Activated T-helper 1 cell treated with Interleukin-2 at 50 U/mL for 16 hours (primary cell): ENCODE measurements at places on chromosomes 4 and X.

DNA sequence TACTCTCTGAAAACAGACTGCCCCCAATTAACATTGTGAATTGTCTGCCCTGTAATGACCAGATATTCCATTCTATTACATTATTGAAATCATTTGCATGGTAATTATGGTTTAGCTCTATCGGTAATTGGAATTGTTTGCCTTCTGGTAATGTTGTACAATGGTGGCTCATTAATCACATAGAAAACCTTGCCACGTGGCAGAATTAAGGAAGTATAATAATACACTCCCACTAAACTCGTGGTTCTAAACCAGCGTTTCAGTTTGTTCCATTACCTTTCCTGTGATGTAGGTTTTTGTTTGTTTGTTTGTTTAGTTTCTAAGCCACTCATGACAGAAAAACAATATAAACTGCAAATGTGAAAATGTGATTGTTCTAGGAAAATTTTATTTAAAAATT lies 45.1 kb upstream of the TAPT1 start:
- DNase-seq: no peak

- DNase-seq: no peak
These were observed 299.0 kb downstream of the NR3C2 start for GRCh38 chr4:148143174-148143573.

DNA sequence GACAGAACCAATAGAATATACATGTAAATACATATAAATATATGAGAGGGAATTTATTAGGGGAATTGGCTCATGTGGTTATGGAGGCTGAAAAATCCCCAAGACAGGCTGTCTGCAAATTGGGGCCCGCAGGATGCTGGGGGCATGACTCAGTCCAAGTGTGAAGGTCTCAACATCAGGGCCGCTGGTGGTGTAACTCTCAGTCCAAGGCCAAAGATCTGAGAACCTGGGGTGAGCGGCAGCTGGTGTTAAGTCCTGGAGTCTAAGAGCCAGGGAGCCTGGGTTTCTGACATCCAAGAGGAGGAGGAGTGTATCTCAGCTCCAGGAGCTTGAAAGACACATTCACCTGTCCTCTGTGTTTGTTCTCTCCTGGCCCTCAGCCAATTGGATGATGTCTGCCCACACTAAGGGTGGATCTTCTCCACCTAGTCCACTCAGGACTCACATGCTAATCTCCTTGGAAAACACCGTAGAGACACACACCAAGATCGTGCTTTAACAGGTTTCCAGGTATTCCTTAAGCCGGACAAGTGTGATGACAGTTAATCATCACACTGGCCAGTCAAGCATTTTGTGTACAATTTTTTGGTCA lies 28.9 kb downstream of the TIGD2 start:
- no peak for DNase-seq

DNA sequence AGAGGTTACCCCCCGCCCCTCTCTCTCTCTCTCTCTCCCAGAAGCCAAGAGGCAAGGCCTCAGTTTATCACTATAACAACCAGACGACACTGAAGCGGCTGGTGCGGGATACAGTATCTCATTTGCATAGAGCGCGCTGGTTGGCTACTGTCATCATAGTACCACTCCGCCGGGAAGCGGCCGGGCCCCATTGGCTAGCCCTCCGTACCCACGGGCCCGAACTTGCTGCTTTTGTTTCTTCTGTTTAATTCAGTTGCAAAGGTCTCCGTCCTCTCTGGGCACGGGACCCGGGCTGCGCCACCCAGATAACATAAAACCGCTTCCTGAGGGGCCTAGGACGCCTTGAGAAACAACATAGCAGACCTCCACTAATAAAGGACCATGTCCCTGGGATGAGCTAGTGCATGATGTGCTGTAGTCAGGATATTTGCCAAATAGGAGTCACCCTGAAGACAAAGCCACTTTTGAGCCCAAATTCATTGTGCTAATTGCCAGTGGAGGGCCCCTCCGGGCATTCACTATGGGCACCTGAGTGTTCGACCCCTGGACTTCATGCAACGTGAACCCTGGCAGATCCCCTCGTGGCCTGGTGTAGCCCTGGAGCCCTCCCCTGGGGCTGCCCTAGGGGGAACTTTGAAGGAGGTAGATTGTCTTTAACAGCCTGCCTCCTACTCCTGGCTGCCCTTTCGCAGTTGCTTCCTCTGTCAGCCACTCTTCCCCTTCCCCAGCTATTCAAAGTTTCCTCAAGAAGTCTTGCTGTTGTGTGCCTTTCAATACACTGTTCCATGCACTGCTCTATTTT lies at the start of gene PCYT1B:
TSS of gene PCYT1B (minus strand) at position 91 of the 802 bp plus-strand sequence. CDS start 242 bp downstream, outside the sequence.
- peak; percentile 17 for DNase-seq

GRCh38 chr4:16443504-16444088 lies 217.3 kb upstream of the TAPT1 start:
- DNase-seq: no peak

DNA sequence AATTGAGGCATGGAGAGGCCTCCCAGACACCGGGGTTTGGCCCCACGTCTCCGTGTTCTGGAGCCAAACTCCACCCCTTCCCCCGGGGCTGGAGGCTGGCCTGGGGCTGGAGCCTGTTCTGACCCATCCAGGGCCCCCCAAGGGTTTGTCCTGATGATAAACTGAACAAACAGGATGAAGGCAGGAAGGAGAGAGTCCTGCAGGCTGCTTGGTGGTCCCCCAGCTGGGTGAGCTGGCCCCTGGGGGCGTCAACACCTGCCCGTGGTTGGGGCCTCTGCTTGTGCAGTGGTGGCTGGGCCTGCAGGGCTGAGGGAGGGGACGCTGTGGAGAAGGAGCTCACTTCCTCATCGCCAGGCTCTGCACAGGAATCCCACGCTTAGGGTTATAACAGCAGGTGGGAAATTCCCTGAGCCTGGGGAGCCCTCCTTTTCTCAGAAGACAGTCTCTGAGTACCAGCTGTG lies 2.3 kb downstream of the SH3TC1 start:
- DNase-seq: no peak

DNA sequence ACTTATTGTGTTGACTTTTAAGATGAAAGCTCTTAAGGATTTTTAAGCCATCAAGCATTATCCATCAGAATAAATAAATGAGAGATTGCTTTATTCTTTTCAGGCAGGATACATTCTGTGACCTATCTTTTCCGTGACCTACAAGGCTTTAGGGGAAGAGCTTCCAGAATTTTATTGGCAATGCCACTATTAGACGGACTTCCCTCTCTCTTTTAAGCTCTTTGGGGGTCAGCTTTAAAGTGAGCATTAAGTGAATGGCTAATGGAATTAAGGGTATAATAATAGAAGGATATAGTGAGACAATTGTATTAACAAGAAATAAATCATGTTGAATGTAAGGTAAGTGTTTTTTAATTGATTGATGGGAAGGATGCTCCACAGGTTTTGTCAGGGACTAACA lies 273.7 kb downstream of the GPAT3 start:
- DNase-seq: no peak

DNA sequence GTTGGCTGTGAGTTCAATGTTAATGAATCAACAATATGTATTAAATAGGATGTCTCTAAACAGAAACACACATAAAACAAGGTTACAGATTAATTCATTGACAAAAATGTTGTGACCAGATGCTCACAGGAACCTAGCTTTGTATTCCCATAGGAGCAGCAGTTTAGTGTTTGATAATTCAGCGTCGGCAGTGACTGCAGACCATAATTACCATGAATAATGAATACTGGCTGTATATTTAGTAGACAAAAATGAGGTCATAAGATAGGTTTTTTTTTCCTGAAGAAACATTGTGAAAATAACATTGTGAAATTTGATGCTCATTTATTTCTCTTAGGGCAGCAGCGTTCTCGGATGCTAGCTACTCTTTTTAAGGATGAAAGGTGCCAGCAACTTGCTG lies 27.8 kb downstream of the COPS4 start:
- DNase-seq: no peak

DNA sequence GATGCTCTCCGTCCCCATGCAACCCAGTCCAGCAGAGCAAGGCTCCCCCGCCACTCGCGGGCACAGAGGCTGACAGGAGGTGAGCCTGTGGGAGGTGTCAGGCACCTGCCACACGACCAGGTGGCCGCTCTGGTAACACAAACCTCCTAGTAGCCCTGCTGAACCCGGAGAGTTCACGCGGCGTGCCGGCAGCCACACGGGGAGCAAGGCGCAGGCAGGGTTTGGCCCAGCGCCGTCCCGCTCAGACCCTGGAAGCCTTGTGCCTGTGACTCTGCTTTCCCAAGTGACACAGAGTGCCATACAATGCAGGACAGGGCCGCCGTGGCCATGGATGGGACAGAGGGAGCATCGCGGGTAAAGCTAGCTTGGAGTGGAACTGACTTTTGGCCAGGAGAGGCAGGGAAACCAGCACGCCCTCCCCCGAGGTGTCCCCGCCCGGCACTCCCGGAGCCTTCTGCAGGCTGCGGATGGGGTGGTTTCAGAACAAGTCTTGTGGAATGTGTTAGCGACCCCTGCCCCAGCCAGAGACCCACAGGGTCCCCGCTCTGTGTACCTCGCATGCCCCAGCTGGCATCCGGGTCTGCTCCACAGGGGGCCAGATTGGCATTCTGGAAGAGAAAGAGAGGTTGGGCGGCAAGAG lies 44.7 kb upstream of the AFAP1 start:
- no peak for DNase-seq

DNA sequence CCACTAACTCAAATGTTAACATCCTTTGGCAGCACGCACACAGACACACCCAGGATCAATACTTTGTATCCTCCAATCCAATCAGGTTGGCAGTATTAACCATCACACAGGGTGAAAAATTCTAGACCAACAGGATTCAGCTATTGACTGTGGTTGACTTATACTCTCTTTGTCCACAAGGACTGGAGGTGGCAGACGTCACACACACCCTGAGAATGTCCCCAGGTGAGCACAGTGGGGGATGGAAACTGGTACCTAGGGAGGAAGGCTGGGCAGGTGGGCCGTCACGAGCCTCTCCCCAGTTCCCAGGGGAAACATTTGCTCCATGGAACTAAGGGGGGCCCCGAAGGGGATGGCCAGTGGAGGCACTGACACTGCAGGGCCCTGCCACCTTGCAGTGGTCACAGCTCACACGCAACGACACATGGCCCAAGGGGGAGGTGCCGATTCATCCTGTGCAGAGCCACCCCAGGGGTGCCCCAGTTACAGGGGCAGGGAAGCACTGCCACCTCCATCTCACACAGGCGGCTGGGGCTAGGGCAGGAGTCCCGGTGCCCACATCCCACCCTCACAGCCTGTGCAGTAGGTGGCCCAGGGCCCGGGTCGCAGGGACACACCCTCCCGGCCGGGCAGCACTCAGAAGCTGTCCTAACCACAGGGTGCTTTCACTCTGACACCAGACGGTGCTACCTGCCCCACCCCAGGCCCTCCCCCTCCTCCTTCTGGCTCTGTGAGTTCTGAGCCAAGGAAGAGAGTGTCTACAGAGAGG lies 17.4 kb downstream of the ZFYVE28 start:
- no peak for DNase-seq

- no peak for DNase-seq
These were observed 141.8 kb upstream of the NALF2 start for GRCh38 chrX:69362354-69362753.
